ENCODE measurements at places on chromosomes 4 and X.

DNA sequence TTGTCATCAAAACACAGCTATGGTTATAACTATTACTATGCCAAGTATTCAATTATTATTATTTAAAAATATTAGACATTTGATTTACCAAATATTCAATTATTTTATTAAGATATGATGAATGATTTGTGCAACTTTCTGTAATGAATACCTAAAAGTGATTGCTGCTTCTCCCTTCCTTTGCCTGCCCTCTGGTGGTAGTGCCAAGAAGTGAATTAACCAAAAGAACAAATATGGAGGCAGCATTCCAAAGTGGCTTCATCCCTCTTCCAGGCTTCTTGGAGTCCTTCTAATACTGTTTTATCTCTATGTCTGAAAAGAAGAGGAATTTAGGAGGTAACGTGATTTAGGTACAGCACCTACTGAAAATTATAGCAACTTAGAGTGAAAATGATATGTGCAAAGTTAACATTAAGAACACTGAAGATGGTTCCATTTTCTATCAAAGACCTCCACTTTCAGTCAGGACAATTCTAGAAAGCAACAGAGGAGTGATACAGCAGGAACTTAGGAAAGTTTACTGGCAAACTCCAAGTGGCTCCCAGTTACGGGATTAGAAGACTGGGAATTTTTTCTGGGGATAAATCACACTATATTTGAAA, 43.0 kb downstream of the ENPEP start:
- no peak for DNase-seq

DNA sequence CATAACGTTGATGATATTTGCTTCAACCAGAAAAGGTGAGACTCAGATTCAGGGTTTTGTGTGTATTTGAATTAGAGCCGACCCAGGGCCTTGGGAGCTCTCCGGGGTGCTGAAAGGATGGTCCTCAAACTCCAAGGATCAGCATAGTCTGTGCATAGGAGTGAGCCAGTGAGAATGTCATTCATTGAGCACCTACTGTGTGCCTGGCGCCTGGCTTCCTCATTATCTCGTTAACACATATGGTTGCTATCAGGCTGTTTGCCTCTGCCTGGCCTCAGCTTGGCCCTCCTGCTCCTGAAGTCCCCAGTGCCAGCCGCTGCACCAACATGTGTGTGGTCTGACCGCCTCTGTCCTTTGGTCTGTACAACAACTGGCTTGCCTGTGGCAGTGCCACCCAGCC, 25.1 kb upstream of the JAKMIP1 start:
- no peak for DNase-seq

- no peak for DNase-seq
These were observed 37.0 kb downstream of the DLG3 start for GRCh38 chrX:70481471-70482270.

DNA sequence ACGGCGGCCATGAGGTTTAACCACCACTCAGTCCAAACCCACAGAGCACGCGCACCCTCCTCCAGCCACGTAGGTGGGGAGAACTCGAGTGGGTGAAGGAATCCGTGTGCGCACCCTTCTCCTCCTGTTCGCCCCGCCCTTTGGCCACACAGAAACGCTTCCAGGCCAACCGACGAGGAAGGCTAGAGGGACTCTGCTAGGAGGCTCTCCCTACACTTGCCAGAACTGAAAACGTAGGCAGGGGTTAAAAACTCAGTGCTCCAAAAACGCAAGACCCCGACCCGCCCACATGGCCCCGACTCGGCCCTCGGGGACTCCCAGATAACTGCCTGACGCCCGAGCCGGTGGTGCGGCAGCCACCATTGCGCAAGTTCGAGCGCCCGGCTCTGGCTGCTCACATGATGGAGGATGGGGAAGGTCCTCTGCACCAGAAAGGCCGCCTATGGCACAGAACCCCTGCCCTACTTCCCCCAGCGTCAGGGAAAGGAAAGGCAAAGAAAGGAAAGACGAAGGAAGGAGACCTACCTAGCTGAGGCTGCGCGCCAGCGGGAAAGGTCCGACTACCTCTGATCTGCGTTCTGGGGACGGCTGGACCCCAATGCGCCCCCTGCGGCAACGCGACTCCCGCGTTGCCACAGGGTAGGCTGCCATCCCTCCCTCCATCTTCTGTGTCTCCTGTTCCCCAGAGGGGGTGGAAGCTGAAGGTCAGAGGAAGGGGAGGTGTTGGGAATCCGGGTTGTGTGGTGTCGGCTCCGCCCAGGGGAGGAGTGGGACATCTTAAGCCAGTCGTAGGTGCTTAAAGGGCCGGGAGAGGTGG, 201.9 kb upstream of the AGTR2 start:
- DNase-seq = no peak

- DNase-seq = no peak
These were observed 32.4 kb upstream of the HMX1 start for GRCh38 chr4:8904041-8904501.

DNA sequence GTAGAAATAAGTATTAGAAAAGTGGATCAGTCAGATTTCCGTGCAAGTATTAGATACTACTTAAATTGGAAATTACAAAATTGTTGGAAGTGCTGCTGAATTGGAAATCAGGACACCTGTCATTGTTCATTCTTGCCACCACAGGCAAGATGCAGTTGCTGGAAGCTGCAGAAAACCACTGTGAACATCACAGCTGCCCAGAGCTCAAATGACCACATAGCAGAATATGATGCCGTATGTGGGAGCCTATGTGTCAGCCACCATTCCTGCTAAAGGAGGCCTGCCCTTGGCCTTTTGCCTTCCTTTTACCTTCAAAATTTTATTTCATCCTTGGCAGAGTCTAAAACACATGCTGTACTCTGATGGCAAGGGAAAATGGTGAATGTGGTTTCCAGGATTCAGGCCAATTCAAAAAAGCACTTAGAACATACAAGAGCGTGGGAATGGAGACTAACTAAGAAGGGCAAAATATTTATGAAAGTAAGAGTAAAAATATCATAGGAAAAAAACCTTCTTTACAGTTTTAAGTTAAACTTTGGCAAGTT, 1005.5 kb upstream of the GRID2 start:
- DNase-seq = no peak
